ENCODE measurements at places on chromosomes 12 and 14.

GRCh38 chr12:94229902-94230301, 81.5 kb downstream of the PLXNC1 start:
- ATAC-seq = no peak

GRCh38 chr12:74741112-74741511, 203.5 kb downstream of the ATXN7L3B start:
- no peak for ATAC-seq

DNA sequence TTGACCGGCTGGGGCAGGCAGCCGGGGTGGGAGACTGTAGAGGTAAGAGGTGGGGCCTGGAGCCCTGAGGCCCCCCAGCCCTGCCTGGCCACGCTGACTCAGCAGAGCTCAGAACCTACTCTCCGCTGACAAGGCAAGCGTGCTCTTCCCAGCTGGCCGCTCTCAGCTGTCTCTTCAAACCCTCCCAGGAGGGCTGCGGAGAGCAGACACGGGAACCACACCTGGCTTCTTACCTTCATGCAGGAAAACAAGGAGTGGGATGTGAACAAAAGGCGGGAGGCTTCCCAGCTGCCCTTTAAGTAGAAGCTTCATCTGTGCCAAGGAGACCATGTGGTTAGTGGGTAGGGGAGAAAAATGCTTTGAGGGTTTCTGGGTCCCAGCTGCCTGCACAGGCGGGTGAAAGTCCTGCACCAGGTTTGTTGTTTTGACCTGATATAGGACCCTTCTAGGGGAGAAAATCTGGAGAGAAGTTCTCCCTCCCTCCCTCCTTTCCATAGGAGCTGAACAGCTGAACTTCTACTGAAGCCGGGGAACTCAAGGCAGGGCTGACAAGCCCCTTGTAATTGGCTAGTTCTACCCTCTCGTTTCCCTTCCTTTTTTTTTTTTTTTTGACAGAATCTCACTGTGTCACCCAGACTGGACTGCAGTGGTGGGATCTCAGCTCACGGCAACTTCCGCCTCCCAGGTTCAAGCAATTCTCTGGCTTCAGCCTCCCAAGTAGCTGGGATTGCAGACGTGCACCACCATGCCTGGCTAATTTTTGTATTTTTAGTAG, 12.8 kb upstream of the TESC start:
- no peak for ATAC-seq

DNA sequence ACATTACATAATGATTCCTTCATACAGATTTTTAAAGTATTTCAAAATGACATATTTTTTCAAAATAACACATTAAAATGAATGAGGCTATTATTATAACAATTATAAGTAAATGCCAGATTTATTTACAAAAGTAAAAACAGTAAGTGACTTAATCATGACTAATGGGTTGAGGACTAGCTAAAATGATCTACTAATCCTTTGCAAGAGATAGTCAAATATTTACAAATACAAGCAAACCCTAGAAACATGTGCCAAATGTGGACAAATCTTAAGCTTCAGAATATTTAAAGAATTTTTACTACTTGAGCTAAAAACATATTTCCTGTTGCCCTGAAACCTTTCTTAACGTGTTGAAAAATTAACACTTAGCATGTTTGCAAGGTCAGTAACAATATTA, 74.8 kb downstream of the KIF21A start:
- ATAC-seq = no peak

GRCh38 chr12:13210236-13211190, 14.0 kb downstream of the EMP1 start:
- ATAC-seq = no peak

- no peak for ATAC-seq
Observed at GRCh38 chr12:79645235-79645630, 45.5 kb downstream of the PAWR start.

All from SK-N-SH treated with all-trans-retinoic acid at 6 μM for 48 hours (cell line).